CD4-positive, alpha-beta T cell (primary cell): ENCODE measurements at places on chromosomes 13 and 19.

GRCh38 chr13:48853728-48854102 is 122.0 kb upstream of the FNDC3A start:
- DNase-seq = no peak

GRCh38 chr19:58559275-58560006 is 1.0 kb upstream of the UBE2M start:
- no peak for DNase-seq

GRCh38 chr13:48000559-48001113 is 437 bp downstream of the SUCLA2 start:
- no peak for DNase-seq

GRCh38 chr13:80140685-80141084 is 200.2 kb downstream of the SPRY2 start:
- DNase-seq = no peak

DNA sequence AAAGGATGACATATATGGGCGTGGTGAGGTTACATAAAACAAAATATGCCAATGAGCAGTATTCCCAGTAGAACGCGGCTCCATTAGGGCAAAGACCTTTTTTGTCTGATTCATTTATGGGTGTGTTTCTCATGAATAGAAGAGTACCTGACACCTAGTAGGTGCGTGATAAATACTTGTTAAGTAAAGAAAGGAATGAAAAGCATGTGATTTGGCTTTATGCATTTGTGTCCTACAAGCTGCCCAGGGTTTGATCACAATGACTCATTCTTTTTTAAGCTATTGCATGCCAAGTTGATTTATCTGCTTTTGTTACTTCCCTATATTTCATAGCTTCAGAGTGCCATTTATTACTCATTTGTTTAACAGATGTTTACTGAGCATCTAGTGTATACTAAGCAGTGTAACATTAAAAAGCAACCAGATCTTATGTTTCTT is 19.1 kb upstream of the KCTD4 start:
- DNase-seq = no peak

- no peak for DNase-seq
Observed at GRCh38 chr19:30566681-30567420, 194.7 kb downstream of the ZNF536 start.
